Right renal cortex interstitium (tissue), 3 donors: ENCODE measurements at places on chromosomes 4 and X. TPM values are rescaled to one million over a fixed set of nuclear protein-coding genes. Genes with fewer than 3 reads are reported as not detected.

GRCh38 chr4:54077812-54078211 lies 13.4 kb upstream of the CHIC2 start:
- DNase-seq, result no peak

UBA6 gene
- 65.1 TPM for polyA plus RNA-seq

DNA sequence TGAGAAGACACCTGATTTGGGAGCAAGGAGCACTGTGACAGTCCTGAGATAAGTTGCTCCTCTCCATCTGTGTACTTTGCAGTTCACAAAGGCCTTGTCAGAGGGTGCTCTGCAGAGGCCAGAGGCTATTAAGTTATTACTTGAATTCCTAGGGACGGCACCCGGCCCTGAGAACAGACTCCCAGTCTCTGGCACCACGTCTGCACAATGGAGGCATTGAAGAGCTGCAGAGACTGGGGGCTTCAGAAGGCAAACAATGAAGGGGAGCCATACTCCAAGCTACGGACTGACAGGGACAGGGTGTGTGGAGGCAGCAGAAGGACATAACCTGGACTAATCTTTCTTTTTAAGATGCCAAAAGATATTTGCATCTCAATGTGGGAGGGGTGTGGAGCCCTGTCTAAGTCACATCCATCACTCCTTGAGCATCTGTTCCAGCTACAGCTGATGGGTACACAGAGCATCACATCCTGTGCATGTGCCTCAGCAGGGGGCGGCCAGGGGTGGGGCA lies 11.5 kb downstream of the RASGEF1B start:
- DNase-seq, result no peak

DNA sequence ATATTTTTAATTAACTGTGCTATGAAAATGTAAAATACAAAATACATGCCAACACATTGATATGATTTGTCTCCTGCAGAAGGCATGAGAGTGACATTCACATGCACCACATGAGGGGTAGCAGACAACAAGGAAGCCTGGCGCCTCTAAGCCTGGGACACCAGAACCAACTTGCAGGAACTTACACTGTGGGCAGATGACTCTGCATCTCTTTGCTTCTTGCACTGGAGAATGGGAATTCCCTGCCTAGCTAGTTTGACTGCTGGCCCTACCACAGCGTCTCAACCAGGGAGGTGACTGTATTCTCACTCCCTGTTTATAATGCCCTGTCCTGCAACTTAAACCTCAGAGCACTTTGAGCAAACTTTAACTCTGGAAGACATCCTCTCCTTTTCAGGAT lies 40.5 kb downstream of the PAGE2 start:
- DNase-seq, result no peak

- DNase-seq, result no peak
Observed at GRCh38 chr4:144674711-144675110, 28.8 kb downstream of the HHIP start.

CENPVL1 gene
- polyA plus RNA-seq, result not detected

CLDN22 gene
- polyA plus RNA-seq, result 1.0 TPM

CCNA2 gene
- 39.2 TPM for polyA plus RNA-seq

HELT gene
- polyA plus RNA-seq, result not detected

DNA sequence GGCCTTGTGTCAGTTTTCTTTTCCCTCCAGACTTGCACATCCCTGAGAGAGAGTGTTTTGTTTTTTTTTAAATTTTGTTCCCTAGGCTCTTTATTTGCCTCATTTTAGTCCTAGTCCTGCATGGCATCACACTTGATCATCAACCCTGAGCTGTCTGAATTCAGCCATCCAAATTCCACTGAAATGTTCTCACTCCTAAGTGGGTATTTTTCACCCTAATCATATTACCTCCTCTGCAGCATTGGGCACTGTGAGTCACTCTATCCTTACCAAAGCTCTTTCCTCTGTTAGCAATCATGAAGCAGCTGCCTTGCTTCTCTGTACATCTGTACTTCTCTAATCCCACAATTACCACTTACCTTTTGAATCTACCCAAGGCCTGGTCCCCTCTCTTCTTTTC lies 356.6 kb upstream of the MAGEB2 start:
- no peak for DNase-seq

DNA sequence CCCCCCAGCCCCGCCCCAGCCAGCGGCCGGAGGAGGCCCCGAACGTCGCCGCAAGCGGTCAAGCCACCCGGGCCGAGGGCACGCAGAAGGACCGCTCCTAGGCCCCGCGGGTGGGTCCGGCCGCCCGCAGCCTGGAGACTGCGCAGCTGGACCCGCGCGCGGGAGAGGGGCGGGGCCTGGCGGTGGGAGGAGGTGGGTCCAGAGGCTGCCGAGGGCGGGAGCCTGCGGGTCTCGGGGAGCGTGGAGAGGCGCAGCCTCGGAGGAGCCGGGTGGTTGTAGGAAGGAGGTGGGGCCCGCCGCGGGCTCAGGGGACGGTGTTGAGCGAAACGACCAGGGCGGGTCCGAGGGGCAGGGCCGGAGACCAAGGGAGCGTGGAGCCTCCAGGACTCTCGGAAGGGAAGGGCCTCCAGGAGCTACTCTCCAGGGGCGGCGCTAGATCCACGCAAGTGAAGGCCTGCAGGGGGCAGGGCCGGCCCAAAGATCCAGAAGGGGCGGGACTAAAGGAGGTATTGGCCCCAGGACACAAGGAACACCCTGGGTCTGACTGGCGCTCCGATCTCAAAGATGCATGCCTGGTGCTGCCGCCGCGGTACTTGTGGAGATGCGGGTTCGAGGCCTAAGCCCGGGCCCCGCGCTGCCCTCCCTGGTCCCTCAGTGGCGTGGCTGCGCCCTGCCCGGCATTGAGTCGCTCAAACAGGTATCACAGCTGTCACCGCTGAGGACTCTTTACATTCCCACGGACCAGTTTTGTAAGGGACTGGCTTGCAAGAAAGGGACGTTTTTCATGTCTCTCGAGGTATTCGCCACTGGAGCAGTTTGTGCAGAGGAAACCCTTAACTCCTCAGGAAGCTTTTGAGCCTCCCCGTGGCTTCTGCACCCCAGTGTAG lies 5.9 kb downstream of the TIMM17B start:
- DNase-seq, result peak; percentile 55

DNA sequence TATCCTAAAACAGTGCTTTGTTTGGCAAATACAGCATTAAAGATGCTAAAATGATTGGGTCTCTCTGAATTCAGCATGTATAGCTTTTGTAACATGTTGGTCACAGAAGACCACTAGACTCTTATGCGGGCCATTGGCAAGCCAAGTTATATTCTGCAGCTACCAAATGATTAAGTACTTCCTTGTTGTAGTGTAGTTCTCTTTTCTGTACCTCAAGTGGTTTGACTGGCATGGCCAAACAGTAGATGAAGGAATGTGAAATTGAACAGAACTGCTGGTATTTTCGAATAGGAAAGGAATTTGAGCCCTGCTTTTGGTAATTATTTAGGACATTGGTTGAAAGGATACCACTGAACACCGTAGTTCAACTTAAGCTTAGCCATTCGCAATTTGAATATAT lies 193.9 kb upstream of the GPC4 start:
- DNase-seq, result no peak

GRCh38 chrX:40325161-40325560 lies 227.4 kb upstream of the BCOR start:
- DNase-seq, result no peak
